Suprapubic skin (tissue), 4 donors: ENCODE measurements at places on chromosomes 13 and 19.
A peak's percentile ranks its signal among the peaks of the same experiment; 100 is the strongest.

- no peak for DNase-seq
Measured at GRCh38 chr19:33758541-33759013, 38.1 kb upstream of the KCTD15 start.

- DNase-seq = peak; percentile 75
Measured at GRCh38 chr19:50204811-50205675, 1.6 kb downstream of the MYH14 start.

GRCh38 chr13:36006347-36006746 lies 124.8 kb downstream of the DCLK1 start:
- no peak for DNase-seq

- DNase-seq = no peak
Measured at GRCh38 chr19:18157465-18158063, 4.6 kb downstream of the PIK3R2 start.

- no peak for DNase-seq
Measured at GRCh38 chr13:111945086-111945485, 121.9 kb upstream of the SOX1 start.
